ENCODE measurements at places on chromosomes 11 and 22.
A peak's percentile ranks its signal among the peaks of the same experiment; 100 is the strongest.

DNA sequence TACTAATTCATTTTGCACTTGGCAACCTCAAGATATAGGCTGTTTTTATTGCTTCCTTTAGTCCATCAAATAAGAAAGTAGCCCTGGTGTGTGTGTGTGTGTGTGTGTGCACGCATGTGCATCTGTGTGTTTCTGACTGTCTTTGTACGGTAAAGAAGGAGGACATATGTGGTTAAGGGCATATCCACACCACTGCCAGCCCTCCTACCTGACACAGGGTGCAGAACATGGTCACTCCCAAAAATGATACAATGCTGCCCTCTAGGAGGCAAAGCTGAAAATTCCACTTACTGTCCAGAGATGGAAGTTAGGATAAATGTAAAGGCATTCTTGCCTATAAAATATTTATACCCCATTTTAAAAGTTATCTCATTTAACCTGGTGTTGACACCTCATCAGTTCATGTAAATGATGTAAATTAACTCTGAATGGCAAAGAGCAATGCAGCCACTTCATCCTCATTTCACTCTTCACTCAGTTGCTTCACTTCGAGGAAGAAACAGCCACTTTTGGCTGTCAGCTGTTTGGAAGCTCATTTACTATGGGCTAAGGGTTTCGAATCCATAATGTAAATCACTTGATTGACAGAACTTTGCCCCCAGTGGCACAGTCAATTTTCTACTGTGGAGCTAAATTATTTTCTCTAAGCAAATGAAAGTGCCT is 83.1 kb upstream of the MTNR1B start:
- peak; percentile 78 for DNase-seq

DNA sequence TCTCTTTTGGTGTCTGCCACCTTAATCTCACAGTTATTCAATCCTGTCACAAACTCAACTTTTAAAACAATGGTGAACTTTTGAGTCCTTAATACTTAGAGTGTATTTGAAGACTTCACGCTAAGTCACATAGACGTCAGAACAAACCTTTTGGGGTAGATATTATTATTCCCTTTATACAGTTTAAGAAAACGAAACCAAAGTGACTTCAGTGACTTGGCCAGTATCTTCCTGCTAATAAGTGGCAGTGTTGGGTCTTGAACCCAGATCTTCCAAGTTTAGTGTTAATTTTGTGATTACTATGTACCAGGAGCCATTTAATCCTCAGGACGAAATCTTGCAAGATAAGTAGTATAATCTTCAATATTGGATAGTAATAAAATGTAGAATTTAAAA is 691 bp downstream of the CEP295 start:
- DNase-seq, result no peak

DNA sequence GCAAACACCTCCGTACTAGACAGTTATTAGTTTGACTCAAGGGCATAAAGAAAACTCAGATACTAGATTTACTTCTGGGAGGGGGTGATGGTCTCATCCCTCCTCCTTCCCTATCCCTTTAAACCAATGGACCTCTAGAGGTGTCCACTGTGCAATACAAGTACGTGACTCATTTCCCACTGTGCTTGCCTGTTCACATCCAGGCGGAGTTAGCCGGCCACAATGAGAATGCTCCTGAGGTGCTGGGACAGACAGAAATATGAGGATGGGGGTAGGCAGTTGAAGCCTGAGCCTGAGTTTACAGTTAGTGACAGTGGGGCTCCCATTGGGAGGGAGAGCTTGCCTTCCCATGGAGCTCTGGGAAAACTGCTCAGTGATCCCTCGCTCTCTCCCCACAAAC is 8.4 kb upstream of the PMM1 start:
- DNase-seq, result peak; percentile 80

GRCh38 chr22:44640618-44641155 is 61.3 kb upstream of the PRR5 start:
- DNase-seq, result no peak

DNA sequence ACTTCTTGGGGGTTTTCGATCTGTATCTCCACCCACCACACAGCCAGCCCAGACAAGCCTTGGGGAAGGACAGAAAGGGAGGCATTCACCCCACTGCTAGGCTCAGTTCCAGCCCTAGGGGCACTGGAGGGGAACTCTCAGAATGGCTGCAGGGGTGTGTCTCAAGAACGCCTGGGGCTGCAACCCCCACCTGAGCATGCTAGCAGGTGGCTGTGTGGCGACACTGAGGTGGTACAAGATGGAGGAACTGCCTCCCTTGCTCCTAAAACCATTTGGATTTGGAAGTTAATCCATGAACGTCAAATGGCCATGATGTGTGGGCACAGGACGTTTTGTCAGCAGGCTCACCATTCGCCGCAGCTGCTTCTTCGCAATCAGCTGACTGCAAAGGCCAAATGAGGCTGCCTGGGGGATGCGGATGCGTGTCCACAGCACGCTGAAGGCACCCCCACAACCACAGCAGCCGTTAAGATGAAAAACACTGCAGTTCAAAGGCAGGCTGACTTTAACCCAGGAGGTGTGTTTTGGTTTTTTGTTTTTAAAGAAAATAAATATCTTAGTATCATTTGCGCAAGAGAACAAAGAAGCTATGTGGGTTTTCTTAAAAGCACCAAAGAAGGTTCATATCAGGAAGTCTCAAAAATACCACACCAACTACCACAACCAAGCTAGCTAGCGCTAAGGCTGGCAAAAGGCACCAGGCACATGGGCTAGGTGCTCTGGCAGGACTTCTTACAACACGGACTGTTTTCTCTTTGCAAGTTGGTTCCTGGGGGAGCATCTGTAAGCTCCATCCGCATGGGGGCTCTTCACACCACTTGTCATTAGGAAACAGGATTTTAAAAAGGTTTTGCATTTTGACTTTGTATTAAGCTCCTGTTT is 22.2 kb upstream of the NAP1L4 start:
- no peak for DNase-seq

GRCh38 chr11:66115638-66116301 is 45.7 kb downstream of the PACS1 start:
- DNase-seq, result no peak

- no peak for DNase-seq
Observed at GRCh38 chr11:92642177-92642931, 327.1 kb upstream of the MTNR1B start.

GRCh38 chr11:60870733-60871377 is 3.5 kb downstream of the ZP1 start:
- no peak for DNase-seq

GRCh38 chr22:45203150-45203951 is 37.3 kb downstream of the KIAA0930 start:
- DNase-seq, result no peak

GRCh38 chr11:4682623-4683419 is 14.8 kb downstream of the OR51E2 start:
- no peak for DNase-seq

- no peak for DNase-seq
Observed at GRCh38 chr22:41975299-41976069, 6.2 kb downstream of the SEPTIN3 start.

DNA sequence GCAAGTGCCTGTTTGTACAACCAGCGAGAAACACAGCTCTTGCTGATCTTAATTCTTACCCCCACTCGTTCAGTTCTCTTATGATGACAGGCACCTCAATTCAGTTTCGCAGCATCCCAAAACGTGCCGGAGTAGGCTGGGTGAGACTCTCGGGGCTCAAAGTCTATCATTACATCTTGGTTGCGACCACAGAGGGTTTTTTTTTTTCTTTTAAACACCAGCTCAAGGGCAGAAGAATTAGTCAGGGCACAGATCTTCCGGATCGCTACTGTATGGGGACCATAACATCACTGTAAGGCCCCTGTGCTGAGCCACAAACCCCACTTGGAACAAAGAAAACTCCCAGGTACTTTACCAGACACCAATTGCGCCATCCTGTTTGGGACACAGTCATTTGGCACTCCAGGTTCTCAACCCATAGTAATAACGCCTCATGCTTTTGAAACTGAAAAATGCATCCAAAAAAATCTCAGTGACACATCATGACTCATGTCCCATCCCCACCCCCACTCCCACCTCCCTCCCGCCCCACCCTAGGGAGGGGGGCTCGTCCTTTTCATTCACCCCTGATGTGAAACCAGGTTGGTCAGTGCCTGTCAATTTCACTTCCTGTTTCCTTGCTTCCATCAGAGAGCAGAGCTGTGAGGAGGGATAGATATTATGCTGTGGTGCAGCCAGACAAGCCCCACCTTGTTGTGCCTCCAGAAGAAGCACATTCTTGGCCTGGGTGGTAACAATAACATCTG is 41.0 kb upstream of the CD5 start:
- no peak for DNase-seq

DNA sequence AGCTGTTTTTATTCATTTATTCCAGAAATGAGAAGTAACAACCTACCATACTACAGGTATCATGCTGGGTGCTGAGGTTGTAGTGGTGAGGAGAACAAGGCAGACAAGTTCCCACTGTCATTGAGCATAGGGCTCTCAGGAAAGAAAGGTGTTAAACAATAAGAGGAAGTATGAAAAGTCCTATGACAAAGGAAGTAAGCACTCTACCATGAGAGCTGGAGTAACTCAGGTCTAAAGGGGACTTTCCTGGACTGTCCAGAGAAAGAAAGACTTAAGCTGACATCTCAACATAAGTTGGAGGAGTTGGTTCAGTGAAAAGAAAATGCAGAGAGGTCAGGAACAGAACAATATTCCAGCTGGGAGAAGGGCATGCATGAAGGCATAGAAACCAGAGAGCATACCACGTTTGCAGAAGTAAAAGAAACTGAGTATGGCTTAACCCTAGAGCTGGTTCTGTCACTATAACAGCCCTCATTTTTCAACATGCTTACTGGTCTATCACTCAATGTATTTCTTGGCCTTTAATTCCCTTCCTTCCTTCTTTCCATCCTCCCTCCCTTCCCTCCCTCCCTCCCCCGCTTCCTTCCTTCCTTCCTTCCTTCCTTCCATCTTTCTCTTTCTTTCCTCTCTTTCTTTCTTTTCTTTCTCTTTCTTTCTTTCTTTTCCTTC is 137.8 kb upstream of the BDNF start:
- DNase-seq, result no peak

DNA sequence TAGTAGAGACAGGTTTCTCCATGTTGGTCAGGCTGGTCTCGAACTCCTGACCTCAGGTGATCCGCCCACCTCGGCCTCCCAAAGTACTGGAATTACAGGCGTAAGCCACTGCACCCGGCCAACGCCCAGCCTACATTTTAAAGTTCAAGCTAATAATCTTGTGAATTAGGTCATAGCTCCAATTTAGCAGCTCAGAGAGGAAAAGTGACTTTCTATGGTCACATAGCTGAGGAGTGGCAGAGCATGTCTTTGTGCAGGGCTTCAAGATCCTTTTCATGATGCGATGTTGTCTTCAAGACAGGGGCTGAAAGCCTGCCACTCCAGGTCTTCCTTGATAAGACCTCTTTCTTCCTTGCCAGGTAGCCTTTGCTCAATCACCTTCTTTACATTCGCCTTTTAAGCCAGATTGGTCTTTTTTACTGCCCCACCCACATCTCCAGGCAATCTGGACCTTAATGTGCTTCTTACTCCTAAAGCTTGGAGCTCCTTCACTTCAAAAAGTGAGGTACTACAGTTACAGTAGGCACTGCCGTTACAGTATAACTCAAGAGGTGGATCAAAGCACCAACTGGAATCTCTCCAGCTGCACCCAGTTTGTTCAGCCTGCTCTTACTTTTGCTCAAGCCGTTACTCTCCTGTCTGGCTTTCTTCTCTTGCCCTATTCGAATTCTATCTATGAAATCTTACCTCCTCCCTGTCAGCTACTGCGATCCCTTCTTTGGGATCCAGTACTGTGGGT is 18.2 kb downstream of the YWHAH start:
- no peak for DNase-seq

GRCh38 chr11:110092515-110093406 is at the start of gene ZC3H12C:
Gene ZC3H12C (plus strand): TSS chr11:110093392. CDS start chr11:110093412, 20 bp downstream.
- DNase-seq, result peak; percentile 91

DNA sequence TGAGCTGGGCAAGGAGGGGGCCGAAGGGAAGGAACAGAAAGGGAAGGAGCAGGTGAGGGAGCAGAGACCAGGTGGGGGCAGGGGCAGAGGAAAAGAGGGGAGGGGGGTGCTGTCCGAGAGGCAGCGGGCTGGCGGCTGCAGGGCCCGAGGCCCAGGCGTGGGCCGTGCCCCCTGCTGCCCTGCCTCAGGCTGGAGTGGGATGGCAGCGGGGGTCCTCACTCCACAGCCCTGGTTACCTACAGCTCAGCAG is 2.3 kb downstream of the IGF2 start:
- DNase-seq, result no peak

GRCh38 chr11:726278-727220 is 20.5 kb downstream of the EPS8L2 start:
- DNase-seq, result peak; percentile 71

- DNase-seq, result peak; percentile 96
Observed at GRCh38 chr22:38034278-38034882, 22.8 kb upstream of the PICK1 start.

GRCh38 chr11:102239911-102240310 is 77.4 kb upstream of the BIRC3 start:
- DNase-seq, result no peak

DNA sequence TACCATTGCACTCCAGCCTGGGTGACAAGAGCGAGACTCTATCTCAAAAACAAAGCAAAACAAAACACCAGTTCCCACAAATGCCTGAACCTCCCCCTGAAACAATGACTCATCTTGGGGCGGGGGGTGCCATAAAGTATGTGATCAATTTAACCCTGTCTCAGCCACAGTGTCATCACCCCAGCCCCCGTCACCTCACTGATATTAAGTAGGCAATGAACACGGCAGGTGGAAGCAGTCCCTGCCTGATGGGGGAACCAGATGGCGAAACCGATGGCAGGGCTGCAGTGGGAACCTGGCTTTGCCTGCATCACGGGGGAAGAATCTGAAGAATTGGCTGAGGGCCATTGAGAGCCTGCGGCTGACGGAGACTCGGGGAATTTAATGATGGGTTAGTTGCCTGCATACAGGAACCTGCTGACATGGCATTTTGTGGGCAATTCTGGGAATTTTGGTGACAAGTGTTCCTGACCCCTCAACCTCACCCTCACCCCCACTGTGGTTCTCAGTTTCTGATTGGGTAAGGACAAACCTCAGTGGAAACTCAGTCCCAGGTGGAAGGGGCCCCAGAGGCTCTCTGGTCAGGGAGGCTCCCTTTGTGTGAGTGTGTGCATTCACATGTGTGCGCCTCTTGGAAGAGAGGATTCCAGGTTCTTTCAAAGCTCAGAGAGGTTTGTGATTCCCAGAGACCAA is 39.1 kb upstream of the SHISAL1 start:
- DNase-seq, result peak; percentile 90

- no peak for DNase-seq
Observed at GRCh38 chr11:12817681-12818332, 143.6 kb downstream of the TEAD1 start.

GRCh38 chr11:15159085-15159484 is 44.4 kb downstream of the INSC start:
- DNase-seq, result peak; percentile 39
